ENCODE measurements at places on chromosomes 4 and X. TPM values are rescaled to one million over a fixed set of nuclear protein-coding genes. Genes with fewer than 3 reads are reported as not detected.

The NRK gene
- total RNA-seq = 1.8 TPM

The F8 gene
- total RNA-seq = 49.4 TPM

DNA sequence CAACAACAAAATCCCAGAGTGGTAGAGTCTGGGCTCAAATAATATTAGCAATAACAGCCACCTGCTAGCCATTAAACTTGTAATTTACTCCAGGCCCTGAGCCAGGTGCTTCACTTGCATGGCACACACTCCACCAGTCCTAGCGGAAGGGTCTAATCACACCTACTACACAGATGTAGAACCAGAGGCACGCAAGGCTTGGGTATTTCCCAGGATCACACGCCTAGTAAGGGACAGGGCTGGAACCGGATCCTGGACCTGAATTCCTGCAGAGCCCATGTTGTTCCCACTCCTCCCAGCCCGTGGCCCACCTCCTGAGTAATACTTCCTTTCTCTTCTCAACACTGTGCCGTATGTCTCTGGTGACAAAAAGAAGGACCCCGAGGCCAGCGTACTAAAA is 5.7 kb downstream of the MAGEA1 start:
- DNase-seq = no peak

- DNase-seq = no peak
Measured at GRCh38 chrX:35456891-35457290, 341.3 kb upstream of the MAGEB16 start.

- DNase-seq = no peak
Measured at GRCh38 chrX:65688403-65688871, 21.0 kb downstream of the MSN start.

DNA sequence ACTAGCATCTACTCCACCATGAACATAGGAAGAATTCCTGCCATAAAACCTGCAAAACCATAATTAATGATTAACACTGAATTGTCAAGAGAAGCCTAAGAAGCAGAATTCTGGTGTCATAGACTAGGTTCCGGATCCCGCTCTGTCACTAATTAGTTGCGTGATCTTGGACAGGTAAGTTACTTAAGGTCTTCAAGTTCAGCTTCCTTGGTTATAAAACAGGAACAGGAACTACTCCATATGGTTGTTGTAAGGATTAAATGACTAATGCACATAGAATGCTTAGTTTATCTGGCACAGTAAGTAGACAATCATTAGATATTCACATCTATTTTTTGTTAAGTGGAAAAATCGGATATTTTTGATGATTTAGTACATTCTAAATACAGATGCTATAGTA is 14.3 kb downstream of the G3BP2 start:
- no peak for DNase-seq

DNA sequence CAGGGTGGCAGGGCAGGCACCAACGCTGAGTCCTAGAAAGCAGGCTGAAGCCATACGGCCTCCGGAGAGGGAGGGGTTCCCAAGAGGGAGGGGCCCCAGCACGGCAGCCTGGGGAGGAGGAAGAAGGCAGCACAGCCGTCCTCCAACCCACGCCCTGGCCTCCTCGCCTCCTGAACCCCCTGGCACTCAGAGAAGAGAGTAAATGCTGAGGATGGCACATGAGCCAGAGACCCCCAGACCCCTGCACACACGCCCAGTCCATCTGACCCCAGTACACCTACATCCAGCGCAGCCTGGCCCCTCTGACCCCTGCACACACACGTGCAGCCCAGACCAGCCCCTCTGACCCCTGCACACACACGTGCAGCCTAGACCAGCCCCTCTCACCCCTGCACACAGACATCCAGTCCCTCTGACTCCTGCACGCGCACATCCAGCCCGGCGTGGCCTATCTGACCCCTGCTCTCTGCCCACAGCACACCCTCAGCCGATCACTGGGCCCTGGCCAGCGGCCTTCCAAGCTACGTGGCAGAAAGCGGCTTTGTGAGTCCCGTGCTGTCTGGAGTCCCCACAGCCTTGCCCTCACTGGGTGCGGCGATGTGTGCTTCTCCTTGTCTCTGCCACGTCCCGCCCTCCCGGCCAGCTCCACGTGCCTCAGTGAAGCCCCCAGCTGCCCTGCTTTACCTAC is 18.5 kb downstream of the ATP5ME start:
- peak; percentile 13 for DNase-seq

DNA sequence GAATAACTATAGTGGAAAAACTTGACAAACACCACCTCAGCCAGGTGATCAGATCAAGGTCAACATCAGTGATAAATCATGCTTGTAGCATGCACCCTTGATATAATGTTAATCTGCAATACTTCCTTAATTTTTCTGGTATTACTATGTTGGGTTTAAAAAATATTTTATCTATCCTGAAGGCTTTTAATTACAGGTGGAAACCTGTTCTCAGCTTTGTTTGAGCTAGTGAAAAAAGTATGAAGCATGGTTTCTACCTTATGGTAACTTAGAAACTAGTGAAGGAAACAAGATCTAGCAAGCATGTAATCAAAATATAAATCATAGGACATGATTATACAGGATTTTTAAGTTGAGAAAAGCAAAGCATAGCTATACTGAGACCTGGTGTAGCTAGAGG is 26.6 kb downstream of the MAOA start:
- DNase-seq = no peak

DNA sequence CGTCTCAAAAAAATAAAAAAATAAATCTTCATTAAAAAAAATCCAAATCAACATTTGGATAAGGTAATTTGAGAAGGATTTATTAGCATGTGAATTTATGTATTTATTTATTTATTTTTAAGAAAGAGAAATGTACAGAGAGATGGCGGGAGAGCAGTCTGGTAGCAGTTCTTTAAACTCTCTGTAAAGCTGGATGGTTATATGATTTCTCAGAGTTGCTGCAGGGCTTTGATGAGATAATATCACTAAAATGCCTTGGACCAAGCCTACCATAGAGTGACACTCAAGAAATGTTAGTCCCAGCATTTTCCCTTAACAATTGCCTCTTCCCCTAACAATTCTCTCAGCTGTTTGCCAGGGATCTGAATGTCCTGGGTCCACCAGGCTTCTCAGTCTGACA is 103.4 kb upstream of the LNX1 start:
- no peak for DNase-seq

GRCh38 chr4:143240939-143241679 is 56.4 kb downstream of the USP38 start:
- DNase-seq = no peak

The HAND2 gene
- 180 TPM for total RNA-seq

DNA sequence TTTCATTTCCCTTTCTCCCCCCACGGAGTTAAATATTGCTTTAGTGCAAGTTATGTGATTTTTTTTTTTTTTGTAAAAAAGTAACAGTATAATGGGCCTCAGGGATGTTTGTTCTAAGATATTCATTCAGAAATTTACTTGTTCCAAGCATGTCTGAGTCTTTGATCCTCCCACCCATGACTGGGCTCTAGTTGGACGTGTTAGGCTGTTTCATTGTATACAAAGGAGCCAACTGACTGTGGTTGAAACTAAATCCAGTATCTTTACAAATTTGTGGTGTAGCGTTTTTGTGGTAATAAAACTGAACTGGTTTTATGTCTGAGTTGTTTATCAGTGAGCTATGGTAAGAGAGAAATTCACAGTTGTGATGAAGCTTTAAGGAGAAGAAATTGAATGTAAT is 74.1 kb downstream of the DOCK11 start:
- DNase-seq = no peak

The KLHL4 gene
- 0.92 TPM for total RNA-seq

DNA sequence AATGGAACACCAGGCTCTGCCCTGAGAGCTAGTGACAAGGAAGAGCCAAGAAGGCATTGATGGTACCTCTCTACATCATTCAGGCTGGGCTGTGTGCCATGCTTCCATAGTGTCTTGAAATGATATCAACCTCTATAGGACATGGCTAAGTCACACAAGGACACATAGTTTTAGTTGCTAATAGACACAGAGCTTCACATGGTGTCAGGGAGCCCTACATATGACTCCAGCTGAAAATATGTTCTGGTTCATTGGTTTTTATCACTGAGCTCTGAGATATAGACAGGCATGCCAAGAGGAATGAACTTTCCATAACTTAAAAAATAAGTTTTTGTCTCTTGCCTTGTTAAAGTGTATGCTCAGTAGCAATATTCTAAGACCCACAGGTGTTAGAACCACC is 72.1 kb upstream of the PRKG2 start:
- no peak for DNase-seq

The PRKG2 gene
- total RNA-seq = 0.17 TPM

- no peak for DNase-seq
Measured at GRCh38 chr4:123564758-123565346, 168.3 kb downstream of the SPRY1 start.

The SH3D19 gene
- total RNA-seq = 107 TPM

The NR0B1 gene
- not detected for total RNA-seq

DNA sequence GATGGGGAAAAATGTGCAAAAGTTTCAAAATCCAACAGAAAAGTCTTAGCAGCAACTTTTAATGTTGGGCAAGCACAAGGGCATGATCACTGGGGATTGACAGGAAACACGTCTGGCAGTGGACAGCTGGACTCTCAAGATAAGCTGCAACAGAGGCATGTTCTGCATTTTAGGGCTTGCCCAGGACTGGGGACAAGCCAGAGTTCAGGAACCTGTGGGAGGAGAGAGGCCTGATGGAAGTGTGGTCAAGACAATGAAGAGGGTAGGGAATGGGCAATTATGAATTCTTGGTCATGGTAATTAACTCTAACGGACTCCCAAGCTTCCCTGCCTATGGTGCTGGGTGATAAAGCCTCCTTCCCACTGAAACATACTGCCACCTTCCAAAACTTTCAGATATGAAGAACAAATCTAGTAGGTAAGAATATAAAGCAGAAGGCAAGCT is 48.4 kb downstream of the ANXA3 start:
- DNase-seq = no peak

- DNase-seq = no peak
Measured at GRCh38 chr4:130293692-130294091, 1197.7 kb downstream of the C4orf33 start.

The MAGEA6 gene
- total RNA-seq = not detected

DNA sequence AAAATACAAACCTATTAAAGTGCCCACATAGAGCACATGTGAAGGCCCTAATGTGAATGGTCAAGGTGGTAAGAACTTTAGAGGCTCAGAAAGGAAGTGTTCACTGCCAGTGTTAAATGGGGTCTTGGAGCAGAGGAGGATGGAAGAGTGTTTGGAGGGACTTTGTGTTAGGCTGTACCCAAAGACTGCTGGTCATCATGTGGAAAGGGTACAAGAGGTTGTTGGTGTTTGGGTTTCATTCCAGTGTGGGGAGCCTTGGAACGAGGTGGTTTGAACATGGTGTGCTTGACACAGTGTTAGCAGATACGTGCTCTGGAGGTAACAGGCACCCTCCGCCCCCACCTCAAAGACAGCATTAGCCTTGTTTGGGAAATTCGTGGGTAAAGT is 73.1 kb downstream of the RAPGEF2 start:
- DNase-seq = no peak

DNA sequence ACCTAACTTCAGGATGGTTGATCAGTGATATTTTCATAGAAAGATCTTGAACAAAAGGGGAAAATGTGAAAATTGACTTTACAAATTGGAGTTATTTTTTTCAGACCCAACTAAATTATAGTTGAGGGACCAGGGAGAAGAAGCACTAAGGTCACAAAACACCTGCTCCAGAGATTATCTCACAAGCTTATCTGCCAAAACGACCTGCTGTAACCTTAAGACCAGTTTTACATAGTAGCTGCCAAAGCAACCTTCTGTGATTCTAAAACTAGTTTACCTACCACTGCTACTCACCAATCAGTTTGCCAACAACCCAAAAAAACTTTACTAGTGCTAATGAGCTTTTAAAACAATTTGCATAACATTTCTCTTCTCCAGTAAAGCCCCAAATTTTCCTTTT is 972.1 kb downstream of the C4orf33 start:
- no peak for DNase-seq

GRCh38 chr4:151443752-151444151 is 34.8 kb downstream of the FHIP1A start:
- DNase-seq = no peak

DNA sequence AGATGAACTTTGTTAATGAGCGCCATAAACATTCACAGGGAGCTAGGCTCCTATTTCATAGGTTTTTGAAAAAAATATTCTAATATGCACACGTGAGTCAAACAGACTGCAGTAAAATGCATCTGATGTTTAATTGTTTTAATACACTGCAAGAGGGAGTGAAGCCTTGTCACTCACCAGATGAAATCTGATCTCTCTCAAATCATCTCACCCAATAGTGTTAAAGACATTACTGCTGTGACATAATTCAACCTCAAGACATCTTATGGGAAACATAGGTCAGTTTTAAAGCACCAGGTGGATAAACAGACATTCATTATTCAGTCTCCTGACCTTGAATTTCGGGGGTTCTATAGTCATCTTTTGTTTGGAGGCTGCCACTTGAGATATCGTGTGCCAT is 148.3 kb downstream of the MAML3 start:
- DNase-seq = no peak

DNA sequence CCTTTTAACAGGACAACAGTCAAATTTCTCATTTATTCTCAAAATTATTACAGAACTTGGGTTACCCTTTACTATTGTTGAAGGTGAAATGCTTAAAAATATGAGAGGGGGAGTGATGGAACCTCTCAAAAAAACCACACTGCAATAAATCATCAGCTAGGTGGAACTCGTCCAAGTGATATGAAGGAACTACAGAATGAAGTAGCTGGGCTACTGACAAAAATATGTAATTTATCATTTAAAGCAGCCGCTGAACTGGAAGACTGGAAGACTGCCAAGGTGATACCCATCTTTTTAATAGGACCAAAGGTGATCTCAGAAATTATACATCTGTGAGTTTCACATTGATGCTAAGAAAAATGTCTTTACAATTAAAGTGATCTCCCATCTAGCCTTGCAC is 597.7 kb upstream of the TENM3 start:
- no peak for DNase-seq

DNA sequence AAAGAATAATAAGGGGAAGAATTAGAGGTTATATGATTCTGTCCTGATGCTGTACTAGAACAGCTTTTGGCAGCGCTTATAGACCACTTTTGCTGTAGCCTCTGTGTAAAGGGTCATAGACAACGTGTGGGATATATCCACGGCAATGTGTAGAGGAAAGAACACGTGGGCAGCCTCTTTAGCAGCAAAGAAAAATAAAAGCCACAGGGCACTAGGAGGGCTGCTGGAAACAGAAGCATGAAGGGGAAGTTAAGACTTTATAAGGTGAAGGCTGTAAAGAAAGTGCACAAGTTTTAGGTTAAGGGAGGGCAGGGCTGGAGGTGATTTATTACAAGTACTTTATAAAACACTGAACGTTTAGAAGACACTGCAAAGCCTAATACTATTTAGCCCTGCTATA is 20.1 kb upstream of the PHEX start:
- DNase-seq = no peak

DNA sequence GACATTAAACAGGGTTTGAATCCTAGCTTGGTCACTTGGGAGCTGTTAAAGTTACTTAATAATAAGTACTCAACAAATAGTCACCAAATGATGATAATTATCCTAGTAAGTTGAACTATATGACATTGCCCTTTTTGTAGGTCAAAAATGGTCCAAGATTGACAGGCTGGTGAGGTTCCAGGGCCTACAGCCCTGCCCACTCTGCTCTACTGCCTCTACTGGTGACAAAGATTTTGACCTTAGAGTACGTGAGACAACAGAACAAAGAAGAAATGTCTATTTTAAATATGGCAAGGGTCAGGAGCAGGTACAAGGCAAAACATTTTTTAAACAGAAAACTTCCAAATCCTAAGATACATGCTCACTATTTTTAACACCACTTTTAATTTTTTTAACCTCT is 572 bp upstream of the SMPX start:
- no peak for DNase-seq

Data from left ventricle myocardium superior (tissue), 1 donor.